ENCODE measurements at places on chromosomes 3 and 15.

DNA sequence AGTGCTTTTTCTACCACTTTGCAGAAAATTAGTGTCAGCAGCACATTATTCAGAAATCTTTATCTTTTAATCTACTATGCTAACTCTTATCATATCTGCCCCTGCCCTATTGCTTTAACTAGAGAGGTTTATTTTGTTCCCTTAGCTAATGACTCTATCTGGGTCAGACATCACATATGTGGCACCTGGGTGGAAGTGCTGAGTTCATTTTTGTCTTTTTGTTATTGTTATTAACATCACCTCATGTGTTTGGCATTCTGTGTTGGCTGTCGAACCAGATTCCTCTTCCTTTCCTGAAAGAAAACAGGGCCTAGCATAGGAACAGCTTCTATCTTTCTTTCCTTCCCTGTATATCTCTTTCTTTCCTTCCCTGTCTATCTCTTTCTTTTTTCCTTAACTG lies 100.7 kb downstream of the RBMS3 start:
- no peak for DNase-seq

GRCh38 chr3:58027704-58028317 lies 19.6 kb downstream of the FLNB start:
- DNase-seq, result no peak

DNA sequence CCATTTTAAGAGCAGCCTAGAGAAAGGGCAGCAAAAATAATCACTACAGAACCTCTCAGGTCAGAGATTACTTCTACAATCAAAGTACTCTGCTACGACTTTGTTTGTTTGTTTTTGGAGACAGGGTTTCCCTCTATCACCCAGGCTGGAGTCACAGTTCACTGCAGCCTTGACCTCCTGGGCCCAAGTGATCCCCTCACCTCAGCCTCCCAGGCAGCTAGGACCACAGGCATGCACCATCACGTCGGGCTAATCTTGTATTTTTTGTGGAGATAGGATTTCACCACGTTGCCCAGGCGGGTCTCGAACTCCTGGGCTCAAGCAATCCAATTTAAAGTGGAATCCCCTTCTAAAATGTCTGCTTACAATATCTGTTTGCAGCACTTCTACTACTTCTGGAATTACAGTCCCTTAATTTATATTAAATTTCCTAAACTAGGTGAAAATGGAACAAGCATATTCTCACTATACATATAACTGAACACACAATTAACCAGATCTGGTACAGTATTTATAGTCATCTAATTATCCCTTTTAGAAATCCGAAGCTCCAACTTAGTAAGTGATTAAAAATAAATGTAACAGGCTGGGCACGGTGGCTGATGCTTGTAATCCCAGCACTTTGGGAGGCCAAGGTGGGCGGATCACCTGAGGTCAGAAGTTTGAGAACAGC lies 4.4 kb downstream of the UACA start:
- DNase-seq, result no peak

DNA sequence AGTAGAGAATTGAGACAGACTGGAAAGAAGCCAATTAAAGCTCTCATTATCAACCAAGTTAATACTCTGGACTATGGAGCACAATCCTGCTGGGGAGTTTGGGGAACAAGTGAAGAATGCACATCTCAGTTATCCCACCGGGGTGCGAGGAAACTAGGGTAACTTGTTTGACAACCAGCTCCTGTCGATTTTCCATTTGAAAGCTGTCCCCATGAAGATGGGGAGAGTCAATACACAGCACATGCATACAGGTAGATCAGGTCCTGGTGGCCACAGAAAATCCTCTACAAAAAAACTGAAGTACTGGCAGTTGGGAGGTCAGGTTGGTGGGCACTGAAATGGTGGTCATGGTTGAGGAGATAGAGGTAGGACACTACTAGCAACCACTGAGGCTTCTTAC lies 25.7 kb upstream of the GRAMD1C start:
- DNase-seq, result no peak

- no peak for DNase-seq
Measured at GRCh38 chr3:16439163-16439847, 74.2 kb downstream of the RFTN1 start.

DNA sequence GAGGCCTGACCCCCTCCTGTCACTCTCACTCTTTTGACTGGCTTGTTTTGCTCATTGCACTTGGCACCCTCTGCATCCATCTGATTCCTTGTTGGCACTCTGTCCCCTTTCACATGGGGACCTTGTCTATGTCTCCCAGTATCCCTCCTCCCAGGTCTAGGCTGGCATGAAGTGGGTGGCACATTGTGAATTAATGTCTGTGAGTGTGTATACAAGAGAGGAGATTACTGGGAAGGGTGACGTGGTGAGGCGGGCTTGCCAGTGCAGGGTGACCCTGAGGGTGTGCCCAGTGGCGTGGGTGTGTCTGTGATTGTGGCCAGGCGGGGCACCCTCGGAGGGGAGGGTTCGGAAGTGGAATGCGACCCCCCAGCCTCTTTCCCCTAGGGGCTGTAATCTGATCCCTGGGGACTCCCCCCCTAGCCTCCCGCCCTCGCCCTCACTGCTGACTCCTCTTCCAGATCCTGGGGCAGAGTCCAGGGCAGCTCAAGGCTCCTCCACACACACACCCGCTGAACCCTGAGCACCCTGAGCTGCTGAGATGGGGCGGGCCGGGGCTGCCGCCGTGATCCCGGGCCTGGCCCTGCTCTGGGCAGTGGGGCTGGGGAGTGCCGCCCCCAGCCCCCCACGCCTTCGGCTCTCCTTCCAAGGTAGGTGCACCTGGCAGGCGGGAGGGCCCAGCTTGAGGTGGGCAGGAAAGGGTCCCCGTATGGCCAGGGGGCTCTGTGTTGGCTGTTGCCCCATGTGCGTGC lies at the start of gene SEMA3B:
Gene SEMA3B (plus strand): TSS at position 445 of the 749 bp plus-strand sequence. CDS start 94 bp downstream, at position 539.
- DNase-seq, result no peak

GRCh38 chr3:141431411-141432378 lies 55.1 kb upstream of the RASA2 start:
- no peak for DNase-seq

GRCh38 chr15:57821826-57822225 lies 115.3 kb downstream of the POLR2M start:
- DNase-seq, result no peak

GRCh38 chr3:132840201-132840700 lies 118.0 kb upstream of the NPHP3 start:
- DNase-seq, result no peak

DNA sequence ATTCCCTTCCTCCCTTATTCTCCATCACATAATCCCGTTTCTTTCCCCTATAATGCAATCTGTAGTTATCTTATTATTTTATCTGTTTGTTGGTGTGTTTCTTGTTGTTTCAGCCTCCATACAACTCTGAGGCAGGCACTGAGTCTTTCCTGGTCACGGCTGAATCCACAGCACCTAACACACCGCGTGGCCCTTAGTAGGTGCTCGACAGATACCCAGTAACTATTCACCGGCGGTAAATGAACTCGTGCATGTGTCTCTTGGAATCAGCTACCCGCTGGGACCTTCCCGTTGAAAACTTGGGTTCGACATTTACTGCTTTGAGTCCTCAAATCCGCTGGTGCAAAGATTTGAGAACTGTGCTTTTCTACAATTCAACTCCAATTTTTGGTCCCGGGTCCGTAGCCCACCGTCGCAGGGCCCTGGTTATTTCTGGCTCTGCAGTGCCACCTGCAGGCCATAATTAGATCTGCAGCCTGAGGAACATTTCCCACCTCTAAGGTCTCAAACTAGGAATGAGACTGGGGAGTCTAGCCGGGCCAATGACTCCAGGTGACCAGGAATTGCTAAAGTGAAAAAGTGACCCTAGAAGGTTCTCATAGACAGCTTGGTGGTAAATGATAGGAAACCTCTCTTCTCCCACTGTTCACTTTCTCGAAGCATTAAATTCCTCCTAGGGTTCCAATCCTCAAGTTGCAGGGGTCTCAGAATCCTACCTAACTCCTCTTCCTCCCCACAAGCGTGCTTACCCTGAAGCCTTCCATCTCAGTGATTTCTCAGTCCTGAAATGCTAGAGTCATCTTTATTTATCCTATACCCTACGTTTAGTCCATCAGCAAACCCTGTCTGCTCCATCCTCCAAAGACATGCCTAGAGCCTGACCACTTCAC lies 40.0 kb upstream of the TRH start:
- peak; percentile 29 for DNase-seq

GRCh38 chr15:28969511-28970085 lies 83.8 kb downstream of the APBA2 start:
- DNase-seq, result no peak

GRCh38 chr3:147493065-147493464 lies 83.9 kb downstream of the ZIC1 start:
- DNase-seq, result no peak

GRCh38 chr15:85750319-85751290 lies 44.1 kb downstream of the KLHL25 start:
- DNase-seq, result no peak

DNA sequence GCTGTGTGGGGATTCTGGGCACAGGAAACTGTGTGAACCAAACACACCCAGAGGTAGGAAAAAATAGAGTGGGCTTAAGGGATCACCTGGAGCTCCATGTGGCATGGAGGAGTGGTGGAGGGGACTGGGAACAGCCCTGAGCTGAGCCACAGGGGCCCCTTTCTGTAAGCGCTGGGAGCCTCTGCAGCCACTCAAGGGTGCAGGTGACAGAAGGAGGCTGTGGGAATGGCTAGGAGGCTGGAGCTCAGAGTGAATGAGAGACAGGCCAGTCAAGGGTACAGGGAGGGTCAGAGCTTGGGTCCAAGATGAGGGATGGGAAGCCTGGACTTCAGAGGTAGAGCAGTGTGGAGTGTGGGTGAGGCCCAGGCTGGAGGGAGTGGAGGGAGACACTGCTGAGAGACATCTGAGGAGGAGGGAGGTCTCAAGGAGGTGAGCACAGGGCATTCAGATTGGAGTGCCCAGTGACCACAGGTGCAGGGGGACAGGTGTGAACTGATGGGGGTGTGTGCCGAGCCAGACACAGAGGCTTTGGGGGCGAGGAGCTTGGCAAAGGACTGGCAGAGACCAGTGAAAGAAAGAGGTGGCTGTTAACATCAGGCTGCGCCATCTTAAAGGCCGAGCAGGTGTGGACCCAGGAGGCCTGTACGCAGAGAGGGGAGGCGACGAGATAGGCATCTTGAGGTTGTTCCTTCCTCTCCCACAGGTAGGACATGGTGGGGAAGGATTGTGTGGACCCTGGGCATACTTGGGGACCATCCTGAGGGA lies 56.8 kb downstream of the FGD5 start:
- DNase-seq, result no peak

GRCh38 chr3:29171043-29171990 lies 109.6 kb upstream of the RBMS3 start:
- no peak for DNase-seq

DNA sequence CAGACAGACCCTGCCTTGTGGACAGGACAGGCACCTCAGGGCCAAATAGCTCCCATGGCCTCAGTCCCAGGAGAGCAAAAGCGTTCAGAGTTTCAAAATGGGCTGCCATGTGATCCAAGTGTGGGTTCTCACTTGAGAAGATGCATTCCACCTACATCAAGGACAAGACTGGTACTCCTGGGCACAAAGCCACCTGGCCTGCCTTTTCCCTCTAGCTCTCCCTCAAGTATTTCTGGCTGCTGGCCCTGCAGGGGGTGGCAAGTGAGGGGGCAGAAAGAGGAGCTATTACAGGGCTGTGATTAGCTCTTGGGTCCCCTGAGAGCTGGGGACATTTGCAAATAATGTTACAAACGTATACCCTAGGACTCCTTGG lies 6.5 kb upstream of the COL7A1 start:
- no peak for DNase-seq

GRCh38 chr15:35673093-35673684 lies 127.2 kb upstream of the DPH6 start:
- peak; percentile 11 for DNase-seq

- DNase-seq, result no peak
Measured at GRCh38 chr15:67731112-67731721, 94.1 kb upstream of the SKOR1 start.

- no peak for DNase-seq
Measured at GRCh38 chr15:66900586-66901310, 164.7 kb upstream of the SMAD3 start.

DNA sequence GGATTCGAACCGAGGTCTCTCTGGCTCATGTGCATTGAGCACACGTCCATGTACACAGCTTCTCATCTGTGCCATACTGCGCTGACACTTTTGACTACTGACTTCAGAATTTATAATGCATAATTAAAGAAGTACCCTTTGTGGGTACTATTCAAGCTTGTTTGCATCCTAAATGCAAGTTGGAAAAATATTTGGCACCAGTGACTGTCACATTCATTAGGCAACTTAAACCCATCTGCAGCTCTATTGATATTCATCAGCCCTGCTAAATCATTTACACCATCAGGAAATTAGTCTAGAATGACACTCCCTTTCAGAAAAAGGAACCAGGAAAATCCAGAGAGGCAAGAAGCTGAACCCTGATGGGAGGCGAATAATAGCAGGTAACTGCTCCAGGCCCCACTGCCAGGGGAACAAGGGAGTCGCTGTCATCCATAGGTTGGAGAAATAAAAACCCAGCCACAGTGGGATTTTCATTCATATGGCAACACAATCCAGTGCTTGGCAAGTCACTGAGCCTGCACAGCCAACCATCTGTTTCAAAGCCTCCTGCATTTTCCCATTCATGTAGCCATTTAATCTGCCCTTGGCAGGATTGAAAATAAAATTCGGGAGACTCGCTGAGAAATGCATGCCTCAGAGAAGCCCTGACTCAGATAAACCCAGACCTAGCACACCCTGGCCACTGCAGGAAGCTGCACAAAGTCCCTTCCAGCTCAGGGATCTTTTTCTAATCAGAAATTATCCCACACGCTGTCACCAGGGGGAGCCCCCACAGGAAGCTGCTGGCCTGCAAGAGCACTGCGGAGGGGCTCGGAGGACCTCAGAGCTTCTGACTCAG lies 103.0 kb upstream of the VEPH1 start:
- peak; percentile 62 for DNase-seq

- no peak for DNase-seq
Measured at GRCh38 chr15:80527406-80527805, 123.2 kb downstream of the ARNT2 start.

DNA sequence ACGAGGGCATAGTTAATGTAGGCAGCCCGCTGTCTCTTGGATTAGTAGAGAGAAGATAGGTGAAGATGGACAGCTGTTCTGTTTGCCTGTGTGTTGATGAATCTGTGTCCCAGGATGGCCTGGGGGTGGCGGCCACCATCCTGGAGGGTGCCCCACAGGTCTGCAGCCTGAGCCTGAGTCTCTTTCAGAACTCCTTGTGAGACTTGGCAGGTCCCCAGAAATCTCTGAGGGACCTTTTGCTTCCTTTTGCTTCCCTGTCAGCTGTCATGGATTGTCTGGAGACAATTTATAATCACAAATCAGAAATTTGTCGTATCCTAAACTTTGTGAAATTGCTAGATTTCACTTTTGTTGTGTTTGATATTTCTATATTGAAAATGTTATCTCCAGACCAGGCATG lies 17.4 kb downstream of the FAN1 start:
- no peak for DNase-seq

- DNase-seq, result no peak
Measured at GRCh38 chr3:64253689-64254088, 28.4 kb upstream of the PRICKLE2 start.

GRCh38 chr15:57503911-57504598 lies 87.6 kb upstream of the MYZAP start:
- DNase-seq, result no peak

- no peak for DNase-seq
Measured at GRCh38 chr3:112738366-112738765, 97.4 kb upstream of the CCDC80 start.
